Hematopoietic multipotent progenitor cell treated with erythropoietin and hydrocortisone succinate and interleukin-3 and kit ligand, for 6 days (in vitro differentiated cells): ENCODE measurements at places on chromosomes 3 and 15.

GRCh38 chr3:100245927-100246326 lies 14.9 kb upstream of the TBC1D23 start:
- no peak for DNase-seq

DNA sequence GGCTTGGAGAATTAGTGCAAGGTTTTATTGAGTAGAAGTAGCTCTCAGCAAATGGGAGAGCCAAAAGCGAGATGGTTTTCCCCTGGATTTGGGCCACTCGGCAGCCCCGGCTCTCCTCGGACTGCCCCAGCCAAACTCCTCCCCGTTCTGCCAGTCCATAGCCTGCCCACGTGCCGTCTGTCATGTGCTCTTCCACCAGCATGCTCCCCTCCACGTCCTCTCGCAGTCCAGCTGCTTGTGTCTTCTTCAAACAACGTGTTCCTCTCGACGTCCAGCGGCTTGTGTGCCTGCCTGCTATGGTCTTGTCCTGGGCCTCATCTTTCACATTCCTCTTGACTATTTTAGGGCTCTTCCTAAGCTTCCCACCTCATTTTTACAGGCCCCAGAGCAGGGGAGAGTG lies 16.7 kb upstream of the SECISBP2L start:
- DNase-seq = no peak

DNA sequence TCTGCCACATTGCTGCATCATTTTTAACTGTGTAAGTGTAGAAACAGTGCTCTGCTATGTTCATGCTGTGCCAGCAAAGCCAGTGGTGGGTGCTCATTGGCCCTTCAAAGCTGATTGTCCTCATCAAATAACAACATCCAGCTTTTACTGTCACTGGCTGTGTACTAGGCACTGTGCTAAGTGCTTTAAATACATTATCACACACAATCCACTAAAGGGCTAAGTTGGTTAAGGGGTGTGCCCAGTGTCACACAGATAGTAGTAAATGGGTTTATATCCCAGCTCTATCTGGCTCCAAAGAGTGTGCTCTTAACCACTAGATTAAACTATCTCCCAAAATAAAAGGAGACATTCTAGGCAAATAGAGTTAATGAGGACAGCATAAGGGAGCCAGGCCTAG lies 7.7 kb downstream of the TUBGCP4 start:
- DNase-seq = peak; percentile 72

DNA sequence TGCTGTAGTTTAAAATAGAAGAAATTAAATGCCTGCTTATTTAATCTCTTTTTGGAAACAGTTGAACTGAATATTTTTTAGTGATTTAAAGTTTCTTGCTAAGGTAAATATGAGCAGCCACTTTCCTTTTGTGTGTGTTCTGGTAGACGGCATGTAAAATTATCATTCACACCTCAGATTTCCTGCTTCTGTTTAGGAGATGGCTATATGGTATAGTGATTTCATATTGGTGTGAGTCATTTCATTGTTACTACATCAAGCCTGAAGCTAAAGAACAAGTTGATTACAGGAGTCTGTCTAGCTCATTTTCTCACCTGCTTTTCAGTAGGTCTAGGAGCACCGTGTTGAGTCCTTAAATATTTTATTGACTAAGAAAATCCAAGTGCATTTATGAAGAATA lies 2.2 kb downstream of the LRCH3 start:
- DNase-seq = peak; percentile 45

GRCh38 chr3:15606434-15606891 lies 4.9 kb downstream of the BTD start:
- DNase-seq = no peak

- peak; percentile 65 for DNase-seq
These were observed 223.1 kb downstream of the RPLP1 start for GRCh38 chr15:69675731-69676130.

DNA sequence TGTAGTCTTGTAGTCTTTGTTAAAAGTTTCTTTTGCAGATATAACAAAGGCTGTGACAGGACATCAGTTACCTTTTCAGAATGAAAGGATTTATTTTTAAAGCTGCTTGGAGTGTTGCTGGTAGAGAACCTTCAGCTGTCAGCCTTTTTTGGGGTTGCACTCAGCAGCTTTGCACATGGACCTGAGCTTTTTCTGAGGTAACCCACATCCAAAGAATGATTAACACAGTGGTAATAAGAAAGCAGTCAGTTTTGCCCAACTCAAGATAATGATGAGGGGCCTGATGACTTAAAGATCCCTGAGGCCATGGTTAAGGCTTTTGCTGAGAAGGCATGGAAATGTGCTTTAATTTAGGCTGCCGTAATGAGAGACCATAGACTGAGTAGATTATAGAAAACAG lies 1042.7 kb downstream of the PLOD2 start:
- DNase-seq = no peak

DNA sequence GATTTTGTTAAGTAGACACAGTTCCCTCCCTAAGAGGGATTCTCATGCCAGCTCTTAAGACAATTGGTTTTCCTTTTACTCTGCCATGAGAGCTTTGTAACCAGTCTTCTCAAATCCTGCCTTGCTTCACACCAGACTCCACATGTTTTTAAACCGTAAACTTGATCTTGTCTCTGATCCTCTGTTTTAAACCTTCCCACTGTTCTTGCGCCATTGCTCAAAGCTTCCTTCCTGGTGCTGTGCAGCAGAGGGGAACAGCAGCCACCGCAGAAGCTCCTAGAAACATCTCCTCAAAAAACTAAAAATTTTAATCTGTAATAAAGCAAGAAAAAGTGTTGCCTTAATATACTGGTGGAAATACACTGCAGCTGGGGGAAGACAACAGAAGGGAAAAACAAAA lies 154.5 kb upstream of the SATB1 start:
- no peak for DNase-seq

- no peak for DNase-seq
These were observed 199.8 kb upstream of the TLE3 start for GRCh38 chr15:70297465-70298058.

- no peak for DNase-seq
These were observed 21.8 kb downstream of the P2RY12 start for GRCh38 chr3:151362751-151363174.
